ENCODE measurements at places on chromosomes 16 and 17.
A peak's percentile ranks its signal among the peaks of the same experiment; 100 is the strongest.

GRCh38 chr17:66310528-66311148, 8.2 kb downstream of the PRKCA start:
- peak; percentile 25 for DNase-seq

DNA sequence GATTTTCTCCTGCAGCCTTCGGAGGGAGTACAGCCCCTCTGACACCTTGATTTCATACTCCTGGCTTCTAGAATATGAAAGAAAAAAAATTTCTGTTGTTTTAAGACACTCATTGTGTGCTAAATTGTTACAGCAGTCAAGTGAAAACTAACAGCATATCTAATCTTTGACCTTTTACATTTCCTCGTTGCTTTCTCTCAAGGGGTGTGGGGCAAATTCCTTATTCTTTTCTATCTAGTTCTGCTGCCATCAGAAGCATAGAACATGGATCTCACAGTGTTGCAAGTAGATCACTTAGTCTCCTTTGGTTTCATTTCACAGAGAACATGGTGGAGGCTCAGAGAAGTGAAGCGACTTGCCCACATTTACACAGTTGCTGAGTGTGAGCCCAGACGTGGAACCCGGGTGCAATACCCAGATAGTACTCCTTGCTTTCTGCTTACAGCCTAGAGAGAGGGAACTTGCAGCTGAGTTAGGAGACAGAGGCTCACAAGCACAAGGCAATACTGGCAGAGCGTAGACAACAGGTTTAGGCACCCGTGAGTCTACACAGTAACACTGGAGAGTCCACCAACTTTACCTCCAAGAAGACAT, 28.7 kb upstream of the MMD start:
- no peak for DNase-seq

DNA sequence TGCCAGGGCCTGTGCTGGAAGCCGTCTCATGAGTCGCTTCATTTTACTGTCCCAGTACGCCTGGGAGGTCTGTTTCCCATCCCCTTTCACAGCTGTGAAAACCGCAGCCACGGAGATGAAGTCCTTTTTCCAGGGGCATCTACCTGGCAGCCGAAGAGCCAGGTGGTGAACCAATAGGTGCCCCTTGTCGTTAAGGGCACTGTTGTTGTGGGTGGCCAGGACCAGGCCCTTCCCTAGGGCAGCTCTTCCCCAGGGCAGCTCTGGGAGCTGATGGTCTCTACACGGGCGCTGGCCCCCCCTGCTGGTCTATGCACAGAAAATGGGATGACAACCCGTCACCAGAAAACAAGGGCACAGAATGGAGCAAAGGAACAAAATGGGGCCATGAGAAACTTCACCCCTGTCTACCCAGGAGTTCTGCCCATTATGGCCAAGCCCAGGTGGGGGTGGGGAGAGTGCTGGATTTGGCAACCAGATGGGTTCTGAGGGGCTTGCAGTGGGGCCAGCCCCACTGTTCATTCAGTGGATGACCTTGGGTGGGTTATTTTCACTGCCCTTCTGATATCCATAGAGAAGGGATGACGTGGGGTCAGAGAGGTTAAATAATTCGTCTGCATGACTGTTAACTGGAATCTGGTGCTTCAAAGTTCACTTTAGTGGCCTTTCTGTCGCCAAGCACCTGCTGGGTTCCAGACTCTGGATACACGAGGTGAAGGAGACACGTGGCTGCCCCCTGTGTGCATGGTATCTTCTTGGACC, 11.5 kb downstream of the RMI2 start:
- peak; percentile 54 for DNase-seq

DNA sequence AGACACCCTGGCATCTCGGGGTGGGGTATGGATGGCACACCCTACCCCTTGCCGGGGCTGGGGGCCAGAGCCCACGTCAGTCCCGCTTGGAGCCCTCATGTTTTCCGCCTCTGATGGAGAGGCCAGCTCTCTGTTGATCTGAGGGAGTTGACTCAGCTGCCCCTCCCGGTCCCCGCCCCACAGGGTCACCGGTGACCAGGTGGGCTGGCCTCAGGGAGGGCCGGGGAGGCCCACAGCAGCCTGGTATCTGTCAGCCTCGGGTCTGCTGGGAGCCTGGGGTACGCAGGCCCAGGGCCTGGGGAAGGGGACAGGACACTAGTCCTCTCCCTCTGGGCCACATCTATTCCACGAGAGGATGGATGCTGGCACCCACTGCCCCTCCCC, 109.5 kb upstream of the CIBAR2 start:
- no peak for DNase-seq

DNA sequence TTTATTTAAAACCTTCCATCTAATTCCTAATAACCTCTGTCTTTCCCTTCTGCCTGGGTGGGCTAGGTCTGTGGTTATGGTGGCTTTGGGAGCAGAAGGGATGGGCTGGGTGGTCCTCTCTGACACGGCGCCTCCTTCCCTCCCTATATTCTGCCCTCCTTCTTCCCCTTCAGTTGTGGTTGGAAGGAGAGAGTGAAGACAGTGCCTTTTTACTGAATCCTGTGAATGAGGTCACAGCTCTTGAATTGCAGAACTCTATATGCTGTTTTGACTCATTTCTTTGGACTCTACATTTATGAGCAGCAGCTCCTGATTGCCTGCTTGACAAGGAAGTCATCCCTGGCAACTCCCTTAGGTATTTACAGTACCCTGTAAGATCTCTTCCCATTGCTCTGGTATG, 256.0 kb upstream of the ELAC2 start:
- no peak for DNase-seq

- DNase-seq = no peak
These were observed 3.5 kb downstream of the SOCS1 start for GRCh38 chr16:11252482-11252931.

DNA sequence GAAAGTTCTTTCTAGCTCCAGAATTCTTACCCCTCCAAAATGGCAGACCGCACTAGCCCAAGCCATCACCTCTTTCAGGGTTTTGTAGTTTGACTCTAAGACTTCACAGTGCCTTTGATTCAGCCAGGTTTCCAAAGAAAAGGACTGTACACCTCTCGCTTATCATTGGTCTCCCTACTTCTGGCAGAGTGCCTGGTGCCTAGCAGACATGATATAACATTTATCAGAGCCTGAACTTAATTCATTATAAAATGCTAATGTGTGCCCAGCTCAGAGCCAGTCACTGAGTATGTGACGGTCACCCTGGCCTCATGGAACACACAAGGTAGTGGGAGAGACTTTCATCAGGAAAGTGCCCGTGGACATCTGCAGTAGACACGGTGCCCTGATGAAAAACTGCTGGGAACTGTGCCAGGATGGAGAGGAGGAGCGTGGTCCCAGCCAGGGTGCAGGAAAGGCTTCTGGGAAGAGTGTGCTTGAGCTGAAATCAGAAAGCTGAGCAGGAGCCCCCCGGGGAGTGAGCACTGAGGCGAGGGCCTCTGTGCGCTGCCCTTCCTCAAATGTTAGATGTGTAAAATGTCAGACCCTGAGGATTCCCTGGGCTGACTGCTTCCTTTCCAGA, 34.3 kb upstream of the LGALS9 start:
- no peak for DNase-seq

- no peak for DNase-seq
These were observed 562 bp downstream of the PPL start for GRCh38 chr16:4936181-4936990.

GRCh38 chr16:86850670-86851069, 272.3 kb downstream of the FOXL1 start:
- no peak for DNase-seq

- no peak for DNase-seq
These were observed 69.2 kb upstream of the WSB1 start for GRCh38 chr17:27224526-27225315.

Measured in activated naive CD4-positive, alpha-beta T cell treated with anti-CD3 and anti-CD28 coated beads, Interleukin-2, amount 50 U/mL, for 16 hours (primary cell).